HTR-8/SVneo (cell line): ENCODE measurements at places on chromosomes 3 and 15.
A peak's percentile ranks its signal among the peaks of the same experiment; 100 is the strongest.

DNA sequence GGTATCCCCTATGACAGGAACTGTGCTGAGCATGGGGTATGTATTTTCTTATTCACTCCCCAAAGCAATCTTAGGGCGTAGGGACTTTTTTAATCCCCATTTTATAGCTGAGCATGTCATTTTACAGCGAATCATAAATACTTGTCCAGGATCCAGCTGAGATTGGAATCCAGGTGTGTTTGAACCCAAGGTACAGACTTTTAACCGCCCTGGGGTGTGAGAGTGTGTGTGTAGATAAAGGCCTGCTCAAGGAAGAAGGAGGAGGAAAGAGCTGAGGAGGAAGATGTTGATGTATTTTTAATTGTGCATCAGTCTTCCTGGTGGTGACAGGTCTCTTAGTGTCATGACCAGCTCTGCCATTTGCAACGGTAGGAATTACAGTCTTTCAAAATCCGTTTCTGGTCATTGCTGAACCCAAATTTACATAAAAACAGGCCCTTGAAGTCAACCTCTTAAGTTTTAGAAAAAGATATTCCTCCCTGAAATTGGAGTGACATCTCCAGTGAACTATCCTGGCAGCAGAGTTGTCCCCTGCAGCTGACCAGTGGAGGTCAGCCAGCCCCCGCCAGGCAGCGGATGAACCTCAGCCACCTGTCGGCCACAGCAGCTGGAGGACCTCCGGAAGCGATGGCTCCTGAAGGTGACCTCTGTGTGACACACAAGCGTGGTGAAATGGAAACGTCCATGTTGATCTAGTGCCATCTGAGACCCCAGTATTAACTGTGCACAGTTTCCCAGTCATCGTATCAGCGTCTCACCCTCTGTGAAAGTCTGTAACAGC, 92.8 kb upstream of the MITF start:
- no peak for DNase-seq

GRCh38 chr3:112353365-112353764, 20.4 kb downstream of the CD200 start:
- no peak for DNase-seq

GRCh38 chr3:28677581-28677980, 329.0 kb upstream of the AZI2 start:
- DNase-seq: no peak

DNA sequence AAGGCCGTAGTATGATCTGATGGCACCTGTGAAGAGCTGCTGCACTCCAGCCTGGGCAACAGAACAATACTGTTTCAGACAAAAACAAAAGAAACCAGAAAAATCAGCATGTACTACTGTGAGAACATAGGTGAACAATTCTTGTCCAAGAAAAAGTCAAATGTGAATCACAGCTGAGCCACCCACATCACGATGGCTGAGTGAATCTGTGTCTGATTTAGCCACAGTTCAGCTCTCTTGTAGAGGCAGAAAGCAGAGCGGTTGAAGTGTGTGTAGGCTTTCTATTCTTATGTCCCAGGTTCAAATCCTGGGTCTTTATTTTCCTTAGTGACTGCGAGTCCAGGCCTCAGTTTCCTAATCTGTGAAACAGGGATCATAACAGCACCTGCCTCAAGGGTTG, 4.4 kb upstream of the FURIN start:
- DNase-seq: no peak

DNA sequence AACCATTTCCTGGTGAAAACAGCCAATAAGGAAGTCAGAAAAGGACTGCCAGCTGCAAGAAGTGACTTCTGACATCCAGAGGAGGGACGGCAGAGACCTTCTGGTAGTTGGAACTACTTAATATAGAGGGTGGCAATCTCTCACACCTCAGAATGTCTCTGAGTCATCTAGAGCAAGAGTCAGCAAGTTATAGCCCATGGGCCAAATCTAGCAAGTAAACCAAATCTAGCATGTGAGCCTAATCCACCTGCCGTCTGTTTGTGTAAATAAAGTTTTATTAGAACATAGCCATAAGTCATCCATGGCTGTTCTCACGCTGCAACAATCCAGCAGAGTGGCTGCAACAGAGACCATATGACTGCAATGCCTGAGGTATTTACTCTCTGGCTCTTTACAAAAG, 160.5 kb upstream of the NR2E3 start:
- DNase-seq: no peak

GRCh38 chr3:4656059-4656458, 162.9 kb downstream of the ITPR1 start:
- peak; percentile 75 for DNase-seq

GRCh38 chr15:49688135-49688790, 67.4 kb downstream of the DTWD1 start:
- no peak for DNase-seq

DNA sequence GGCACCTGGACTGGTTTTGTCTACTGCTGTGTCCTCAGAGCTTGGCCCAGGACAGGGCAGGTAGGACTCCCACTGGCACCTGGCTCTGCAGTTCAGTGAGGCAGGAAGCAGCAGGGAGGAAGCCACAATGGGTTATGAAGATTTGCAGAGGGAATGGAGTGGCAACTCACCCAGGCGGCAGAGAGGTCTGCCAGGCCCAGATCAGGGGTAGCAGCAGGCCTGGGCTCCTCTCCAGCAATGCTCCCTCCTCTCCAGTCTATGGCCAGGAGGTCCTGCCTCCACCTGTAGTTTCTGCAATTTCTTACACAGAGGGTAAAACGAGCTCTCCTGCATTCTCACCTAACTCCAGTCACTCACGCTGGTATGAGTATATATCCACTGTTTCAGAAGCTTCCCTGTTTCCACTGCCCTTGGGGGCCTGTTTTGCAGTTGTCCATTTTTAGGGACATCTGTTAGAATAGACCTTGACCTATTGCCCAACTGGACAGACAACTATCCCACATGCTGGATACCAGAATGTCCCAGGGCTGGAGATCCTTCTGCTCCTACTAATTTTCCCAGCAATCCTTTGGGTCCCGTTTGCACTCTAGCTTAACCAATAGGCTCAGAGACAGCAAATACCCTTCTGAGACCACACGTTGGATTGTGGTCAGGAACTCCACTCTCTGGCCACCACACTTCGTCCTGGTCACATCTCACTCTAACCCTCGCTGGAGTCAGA, 35.2 kb downstream of the HMCES start:
- DNase-seq: no peak
